ENCODE measurements at places on chromosomes 1 and 21.

- DNase-seq = no peak
Measured at GRCh38 chr1:209777587-209777986, 6.8 kb downstream of the C1orf74 start.

DNA sequence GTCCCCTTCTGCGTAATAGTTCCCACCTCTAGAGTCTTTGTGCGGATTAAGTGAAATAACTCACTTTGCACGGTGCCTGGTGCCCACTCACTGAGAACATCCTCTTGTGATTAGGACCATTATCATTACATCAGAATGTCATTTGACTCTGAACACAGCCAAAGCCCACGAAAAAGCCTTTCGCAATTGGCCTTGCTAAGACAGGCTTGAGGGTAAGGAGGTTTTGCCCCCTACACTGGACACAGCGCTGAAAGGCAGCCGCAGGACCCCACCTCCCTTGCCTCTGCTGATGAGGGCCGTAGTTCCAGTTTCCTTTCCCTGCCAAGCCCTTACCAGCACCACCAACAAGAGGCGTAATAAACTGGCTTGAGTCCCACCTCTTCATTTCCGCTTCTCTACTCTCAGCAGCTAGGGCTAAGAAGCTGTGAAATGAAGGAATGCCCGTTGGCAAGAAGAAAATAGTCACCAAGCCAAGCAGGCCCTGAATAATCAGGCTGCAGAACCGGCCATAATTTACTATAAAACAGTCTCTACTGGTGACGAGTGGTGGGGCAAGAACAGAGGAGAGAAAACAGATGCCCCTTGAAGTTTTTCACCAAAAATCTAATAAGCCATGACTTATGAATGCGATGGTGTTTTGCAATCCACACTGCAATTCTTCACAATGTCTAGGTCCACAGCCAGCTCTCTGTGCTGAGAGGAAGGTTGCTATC is 53.1 kb downstream of the SH3GLB1 start:
- DNase-seq = no peak

DNA sequence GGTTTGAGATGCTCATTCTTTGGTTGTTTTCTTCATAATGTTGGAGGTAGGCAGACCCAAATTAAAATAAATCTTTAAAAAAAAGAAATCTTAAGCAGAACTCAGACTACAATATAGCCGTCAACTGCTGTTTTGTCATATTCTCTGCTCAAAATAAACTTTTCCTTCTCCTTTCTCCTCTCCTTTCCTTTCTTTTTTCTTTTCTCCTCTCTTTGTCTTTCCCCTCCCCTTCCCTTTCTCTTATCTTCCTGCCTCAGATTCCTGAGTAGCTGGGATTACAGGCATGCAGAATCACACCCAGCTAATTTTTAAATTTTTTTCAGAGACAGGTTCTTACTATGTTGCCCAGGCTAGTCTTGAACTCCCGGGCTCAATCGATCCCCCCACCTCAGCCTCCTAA is 24.8 kb upstream of the MTF1 start:
- DNase-seq = no peak

- DNase-seq = no peak
Measured at GRCh38 chr1:1908506-1908791, 6.6 kb upstream of the CALML6 start.

- DNase-seq = no peak
Measured at GRCh38 chr21:31673321-31673912, 13.9 kb downstream of the SOD1 start.

GRCh38 chr1:56491441-56491840 is 87.9 kb downstream of the PLPP3 start:
- no peak for DNase-seq

- DNase-seq = no peak
Measured at GRCh38 chr1:48294656-48295055, 72.1 kb downstream of the SLC5A9 start.

DNA sequence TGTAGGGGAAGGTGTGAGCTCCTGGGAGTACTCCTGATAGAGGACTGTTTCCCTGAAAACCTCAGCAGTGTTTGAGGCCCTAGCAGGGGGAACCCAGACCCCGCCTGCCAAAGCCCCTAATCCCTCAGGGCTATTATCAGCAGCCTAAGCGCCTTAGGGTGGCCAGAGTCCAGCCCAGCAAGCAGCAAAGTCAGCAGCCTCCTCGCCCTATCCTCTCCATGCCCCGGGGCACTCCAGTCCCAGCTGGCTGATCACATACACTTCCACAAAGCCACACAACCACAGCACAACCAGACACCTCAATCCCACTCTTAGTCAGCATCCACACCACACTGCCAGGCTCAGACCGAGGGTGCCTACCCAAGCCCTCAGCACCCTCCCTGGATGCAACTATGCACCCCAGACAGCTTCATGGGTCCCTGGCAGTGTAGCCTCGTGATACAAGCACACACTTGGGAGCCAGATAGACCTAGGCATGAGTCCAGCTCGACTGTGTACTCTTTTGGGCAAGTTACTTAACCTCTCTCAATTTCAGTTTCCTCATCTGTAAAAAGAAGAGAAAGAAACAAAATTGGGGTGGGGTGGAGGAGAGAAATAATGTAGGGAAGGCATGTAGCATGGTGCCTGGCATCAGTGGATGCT is 7.1 kb downstream of the IGSF9 start:
- no peak for DNase-seq

DNA sequence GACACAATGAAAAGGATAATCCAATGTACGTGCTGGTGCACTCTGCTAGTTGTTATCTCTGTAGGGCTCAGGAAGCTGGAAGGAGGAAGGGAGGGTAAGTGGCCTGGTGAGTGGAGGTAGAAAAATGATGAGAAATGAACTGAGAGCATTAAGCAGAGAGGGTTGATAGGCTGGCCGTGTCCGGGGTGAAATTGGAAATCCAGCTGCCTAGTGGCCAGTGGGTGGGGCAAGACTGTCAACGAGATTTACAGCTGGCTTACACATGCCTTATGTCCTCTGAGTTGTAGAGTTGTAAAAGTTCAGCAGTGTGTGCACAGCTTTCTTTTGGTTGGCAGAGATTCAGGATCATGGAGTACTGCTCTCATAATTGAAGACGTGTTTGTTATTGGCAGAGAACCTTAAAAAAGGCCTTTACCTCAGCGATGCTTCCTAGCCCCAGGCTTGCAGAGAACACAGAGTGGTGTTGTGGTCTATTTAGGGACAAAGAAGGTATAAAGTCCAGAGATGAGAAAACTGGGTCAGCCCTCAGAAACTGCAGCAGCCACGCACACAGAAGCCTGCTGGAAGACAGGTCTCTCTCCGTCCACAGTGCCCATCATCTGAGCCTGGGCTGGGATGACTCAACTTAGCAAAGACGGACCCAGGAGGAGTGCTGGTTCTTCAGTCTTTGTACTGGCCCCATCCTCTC is 132.4 kb downstream of the EDEM3 start:
- DNase-seq = no peak

GRCh38 chr1:179825206-179825605 is 52.4 kb downstream of the TOR1AIP2 start:
- no peak for DNase-seq

DNA sequence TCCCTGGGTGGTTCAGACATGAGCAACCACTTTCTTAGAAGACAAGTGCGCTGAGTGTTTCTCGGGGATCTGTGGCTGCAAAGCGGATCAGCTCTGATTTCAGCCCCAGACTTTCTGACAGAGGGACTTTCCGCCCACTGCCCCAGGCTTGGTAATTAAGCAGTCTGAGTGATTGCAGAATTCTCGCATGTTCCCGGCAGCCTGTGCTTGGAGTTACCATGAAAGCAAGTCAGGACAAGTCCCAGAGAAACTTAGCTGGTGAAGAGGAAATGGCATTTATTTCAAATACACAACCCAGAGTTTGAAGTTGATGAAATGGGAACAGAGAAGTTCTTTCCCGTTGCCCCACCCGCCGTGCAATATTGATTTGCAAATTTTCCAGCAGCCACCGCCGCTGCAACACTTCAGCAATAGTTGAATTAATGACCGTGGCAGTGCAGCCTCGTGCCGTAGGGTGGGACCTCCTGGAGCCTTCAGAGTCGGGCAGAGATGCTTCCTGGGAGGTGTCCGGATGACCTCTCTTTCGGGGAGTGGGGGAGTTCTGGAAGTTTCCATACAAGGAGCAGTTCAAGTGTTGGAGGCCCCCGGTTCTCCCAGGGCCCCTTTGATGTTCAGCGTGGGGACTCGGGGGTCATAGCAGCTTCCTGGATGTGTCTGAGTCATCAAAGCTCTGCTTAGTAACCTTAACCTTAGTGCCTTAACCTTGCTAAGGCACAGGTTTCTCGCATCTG is 134.7 kb downstream of the KAZN start:
- DNase-seq = no peak

DNA sequence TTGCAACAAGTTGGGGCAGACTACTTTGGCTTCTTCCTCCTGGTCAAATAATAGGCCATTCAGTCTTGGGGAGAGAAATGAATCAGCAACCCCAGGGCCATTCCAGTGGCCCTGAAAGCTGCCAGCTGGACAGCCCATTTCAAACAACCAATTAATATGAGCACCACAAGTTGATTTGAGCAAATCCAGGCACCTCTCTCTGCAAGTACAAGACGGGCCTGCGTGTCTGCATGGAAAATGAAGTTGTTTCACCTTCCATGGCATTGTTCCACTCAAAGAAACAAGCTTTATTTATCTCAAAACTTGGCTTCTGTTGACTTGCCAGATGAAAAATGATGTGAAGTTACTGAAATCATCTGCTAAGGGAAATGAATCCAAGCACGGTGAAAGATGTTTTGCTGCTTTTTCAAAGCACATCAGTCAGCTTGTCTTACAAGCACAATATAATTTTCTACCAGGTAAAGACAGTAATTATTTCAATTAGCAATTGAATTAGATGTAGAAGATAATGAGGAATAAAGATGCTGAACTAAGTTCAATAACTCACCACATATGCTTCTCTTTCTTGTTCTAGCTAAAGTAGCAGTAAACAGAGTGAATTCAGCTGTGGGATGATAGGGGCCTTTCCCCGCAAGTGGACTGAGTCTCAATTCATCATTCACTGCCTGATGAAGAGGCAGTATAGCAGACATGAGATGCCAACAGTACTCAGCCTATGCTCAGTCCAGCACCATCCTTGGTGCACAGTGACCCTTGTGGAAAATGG is 95.2 kb upstream of the SSX2IP start:
- no peak for DNase-seq

GRCh38 chr1:93475681-93476080 is 27.8 kb downstream of the FNBP1L start:
- DNase-seq = no peak

GRCh38 chr1:220425852-220426251 is 102.1 kb upstream of the MARK1 start:
- no peak for DNase-seq

- no peak for DNase-seq
Measured at GRCh38 chr1:237580726-237581125, 310.0 kb downstream of the ZP4 start.

- no peak for DNase-seq
Measured at GRCh38 chr1:34478515-34479076, 276.3 kb upstream of the GJB5 start.

- DNase-seq = no peak
Measured at GRCh38 chr1:203346060-203346768, 4.7 kb downstream of the FMOD start.

- no peak for DNase-seq
Measured at GRCh38 chr1:216325336-216325735, 97.9 kb downstream of the USH2A start.

DNA sequence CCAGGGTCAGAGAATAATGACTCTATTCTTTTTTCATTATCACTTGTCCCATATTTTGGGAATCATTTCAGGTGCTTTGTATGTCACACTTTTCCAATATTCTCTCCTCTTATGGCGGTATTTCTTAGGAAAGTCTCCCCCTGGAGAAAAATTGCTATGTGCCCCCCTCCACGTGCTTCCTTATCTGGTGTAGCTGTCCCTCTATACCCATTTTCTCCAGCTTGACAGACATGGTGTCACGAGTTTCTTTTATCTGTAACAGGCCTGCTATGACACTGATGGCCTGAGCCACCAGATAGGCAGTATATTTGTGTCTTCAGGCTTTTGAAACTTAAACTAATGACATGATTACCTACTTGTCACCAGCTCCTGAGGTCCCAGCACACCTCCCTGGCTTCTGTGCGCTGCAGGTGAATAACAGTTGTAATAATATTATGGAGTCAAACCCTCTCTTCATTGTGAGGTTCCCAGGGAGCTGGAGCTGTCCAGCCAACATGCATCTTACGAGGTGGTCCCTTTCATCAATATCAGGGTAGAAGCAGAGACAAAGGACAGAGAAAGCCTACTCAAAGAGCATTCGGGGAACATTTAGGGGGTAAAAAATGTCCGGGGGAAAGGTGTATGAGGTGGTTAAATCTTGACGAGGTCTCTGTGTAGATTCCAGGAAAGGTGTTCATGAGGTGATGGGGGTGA is 71.2 kb upstream of the DUSP10 start:
- no peak for DNase-seq

DNA sequence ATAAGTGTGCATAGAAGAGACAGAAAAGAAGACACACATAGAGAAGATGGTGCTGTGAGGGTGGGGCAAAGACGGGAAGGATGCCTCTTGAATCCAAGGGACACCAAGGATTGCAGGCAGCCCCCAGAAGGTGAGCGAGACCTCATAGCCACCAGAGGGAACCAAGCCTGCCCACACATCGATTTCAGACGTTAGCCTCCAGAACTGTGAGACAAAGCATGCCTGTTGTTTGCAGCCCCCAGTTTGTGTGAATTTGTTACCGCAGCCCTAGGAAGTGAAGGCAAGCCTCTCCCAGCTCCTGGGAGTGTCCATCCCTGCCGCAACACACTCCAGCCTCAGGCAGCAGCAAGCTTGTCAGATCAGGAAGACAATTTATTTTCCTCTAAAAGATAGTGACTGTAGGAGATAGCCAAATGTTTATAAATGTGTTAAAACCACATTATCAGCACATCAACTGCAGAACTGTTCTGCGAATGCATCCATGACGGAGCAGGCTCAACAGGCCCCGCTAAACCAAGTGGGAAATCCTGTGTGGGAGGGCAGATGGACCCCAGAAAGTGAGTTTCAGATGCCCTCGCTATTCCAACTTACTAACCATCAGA is 543.3 kb downstream of the MATN1 start:
- no peak for DNase-seq

DNA sequence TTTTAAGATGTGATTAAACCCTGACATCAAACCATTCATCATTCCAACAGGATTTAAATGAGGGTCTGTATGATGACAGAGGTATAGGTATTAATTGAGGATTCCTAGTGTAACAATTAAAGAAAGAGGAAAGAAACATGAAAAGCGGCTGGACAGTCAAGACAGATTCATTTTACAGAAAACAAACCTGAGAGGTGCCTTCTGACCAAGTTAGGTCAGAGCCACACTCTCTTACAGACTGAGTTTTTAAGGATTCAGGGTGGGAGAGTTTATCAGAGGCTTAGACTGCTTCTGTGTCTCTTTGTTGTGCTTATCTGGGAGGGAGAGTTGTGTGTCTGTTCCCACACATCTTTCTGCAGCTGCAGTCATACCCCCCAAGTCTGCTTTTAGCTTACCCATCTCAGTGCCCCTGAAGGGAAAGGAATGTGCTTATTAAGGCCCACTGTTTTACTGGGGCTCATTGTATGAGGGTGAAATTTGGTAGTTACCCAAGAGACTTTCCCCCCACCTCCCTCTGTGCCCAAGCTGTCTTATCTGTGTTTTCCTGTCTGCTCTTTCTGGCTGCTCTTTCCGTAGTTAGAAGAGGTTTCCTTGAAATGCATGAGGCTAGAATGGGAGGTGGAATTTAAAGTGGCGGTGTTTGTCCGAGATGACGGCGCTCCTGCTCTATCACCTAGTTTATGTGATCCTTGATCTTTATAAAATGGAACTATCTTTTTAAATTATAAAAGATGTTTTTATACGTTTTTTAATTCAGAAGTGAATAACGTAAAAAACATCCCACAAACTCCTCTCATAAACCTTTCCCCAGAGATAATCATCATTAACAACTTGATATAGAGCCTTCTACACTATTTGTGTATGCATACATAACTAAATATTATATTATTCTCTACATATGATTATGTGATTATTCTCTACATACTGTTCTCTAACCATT is 96.0 kb upstream of the TNFSF4 start:
- DNase-seq = no peak

Measured in memory B cell (primary cell).